ENCODE measurements at places on chromosomes 11 and 22. TPM values are rescaled to one million over a fixed set of nuclear protein-coding genes. Genes with fewer than 3 reads are reported as not detected.

DNA sequence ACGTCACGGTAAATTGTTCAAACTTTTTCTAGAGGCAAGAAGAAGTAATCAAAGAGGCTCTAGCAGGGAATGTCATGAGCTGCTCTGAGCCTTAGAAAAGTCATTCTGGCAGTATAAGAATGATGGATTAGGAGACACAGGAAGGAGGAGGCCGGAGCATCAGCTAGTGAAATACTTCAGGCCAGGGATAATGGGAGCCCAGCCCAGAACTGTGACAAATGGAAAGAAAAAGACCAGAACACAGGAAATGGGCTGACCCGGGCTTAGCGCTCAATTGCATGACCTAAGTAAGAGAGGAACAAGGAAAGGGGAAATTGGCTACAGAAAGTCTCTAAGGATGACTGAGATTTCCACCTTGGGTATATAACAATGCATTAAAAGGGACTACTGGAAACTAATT is 108.6 kb downstream of the LARGE1 start:
- DNase-seq = no peak

Gene SHANK2
- polyA plus RNA-seq = 4.5 TPM

Gene SPI1
- polyA plus RNA-seq = 3.6 TPM

GRCh38 chr22:42281284-42281683 is 10.8 kb upstream of the TCF20 start:
- no peak for DNase-seq

- no peak for DNase-seq
Measured at GRCh38 chr11:106872246-106872645, 146.0 kb downstream of the GUCY1A2 start.

Measured in left renal pelvis (tissue), 4 donors.